ENCODE measurements at places on chromosomes 6 and 20. TPM values are rescaled to one million over a fixed set of nuclear protein-coding genes. Genes with fewer than 3 reads are reported as not detected.

Gene RIPK1
- 22.4 TPM for total RNA-seq

Gene BLTP3A
- total RNA-seq = 13.3 TPM

Gene TP53INP2
- 3.6 TPM for total RNA-seq

Gene DEFB132
- total RNA-seq = not detected

Gene BFSP1
- 1.7 TPM for total RNA-seq

Gene LY6G6D
- total RNA-seq = not detected

Gene ADTRP
- 0.87 TPM for total RNA-seq

Gene TREML1
- total RNA-seq = not detected

Gene DEFB112
- total RNA-seq = not detected

Gene RRAGD
- 0.60 TPM for total RNA-seq

Gene SLC17A9
- 3.9 TPM for total RNA-seq

Gene OPN5
- total RNA-seq = not detected

Gene PSORS1C2
- total RNA-seq = not detected

Gene NOX3
- total RNA-seq = not detected

Gene ZBTB46
- total RNA-seq = 46.4 TPM

Gene PNLDC1
- not detected for total RNA-seq

Gene TMEM200A
- total RNA-seq = 0.20 TPM

Gene FKBP1A
- 263 TPM for total RNA-seq

Gene LPIN3
- 0.65 TPM for total RNA-seq

Gene MDC1
- 3.0 TPM for total RNA-seq

Gene RIN2
- total RNA-seq = 80.2 TPM

All from lung microvascular endothelial cell (primary cell).